ENCODE measurements at places on chromosomes 3 and 15.

- no peak for DNase-seq
Observed at GRCh38 chr3:31777887-31778286, 203.2 kb downstream of the OSBPL10 start.

- DNase-seq: peak; percentile 50
Observed at GRCh38 chr3:153162513-153163392, 727 bp downstream of the RAP2B start.

- no peak for DNase-seq
Observed at GRCh38 chr3:170889630-170890029, 18.8 kb downstream of the EIF5A2 start.

DNA sequence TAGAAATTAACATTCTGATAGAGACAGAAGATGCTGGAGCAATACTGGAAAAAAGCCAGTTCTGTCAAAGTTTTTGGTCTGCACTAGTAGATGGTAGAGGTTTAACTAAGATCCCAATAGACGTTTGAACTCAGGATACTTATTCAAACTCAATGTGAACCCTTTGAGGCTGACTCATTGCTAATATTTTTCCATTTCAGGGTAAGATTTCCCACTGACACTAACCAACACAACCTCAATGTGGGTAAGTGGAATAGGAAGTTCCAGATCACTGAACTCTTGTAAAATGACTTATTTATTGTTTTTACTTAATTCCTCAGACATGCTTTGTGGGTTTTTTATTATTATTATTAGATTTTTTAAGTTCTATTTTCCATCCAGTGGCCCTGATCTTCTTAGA, 1024.8 kb downstream of the EPHA3 start:
- no peak for DNase-seq

DNA sequence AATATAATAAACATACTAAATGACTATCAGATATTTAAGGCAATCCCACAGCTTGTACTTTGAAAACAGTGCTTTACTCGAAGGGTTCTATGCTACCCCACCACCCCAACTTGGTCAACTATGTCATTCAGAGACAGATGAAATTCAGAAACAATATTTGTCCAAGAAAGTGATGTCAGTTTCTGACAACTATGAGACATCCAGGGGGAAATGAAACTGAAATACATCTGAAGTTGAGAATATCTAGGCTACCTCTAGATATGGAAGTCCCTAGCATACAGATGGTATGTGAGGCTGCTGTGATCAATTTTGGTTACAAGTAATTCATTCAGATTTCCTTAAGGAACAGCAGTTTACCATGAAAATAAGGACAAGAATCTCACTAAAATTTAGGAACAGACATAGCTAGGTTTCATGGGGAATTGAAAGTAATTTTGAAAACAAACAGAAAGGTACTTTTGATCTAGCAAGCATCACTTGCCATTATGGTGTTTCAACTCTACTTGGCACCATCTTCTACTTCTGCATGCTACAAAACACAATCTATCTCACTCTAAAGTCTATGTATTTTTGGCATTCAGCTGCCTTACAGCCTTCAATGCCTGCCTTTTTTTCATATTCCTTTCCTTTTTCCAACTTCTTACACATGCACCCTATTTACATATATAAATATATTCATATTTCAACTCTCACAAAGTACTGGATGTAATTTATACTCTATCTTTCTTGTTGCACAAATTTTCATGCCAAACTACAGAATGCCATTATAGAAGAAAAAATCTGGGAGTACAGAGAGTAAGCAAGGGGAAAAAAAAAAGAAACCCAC, 21.7 kb downstream of the ATG3 start:
- DNase-seq: no peak

DNA sequence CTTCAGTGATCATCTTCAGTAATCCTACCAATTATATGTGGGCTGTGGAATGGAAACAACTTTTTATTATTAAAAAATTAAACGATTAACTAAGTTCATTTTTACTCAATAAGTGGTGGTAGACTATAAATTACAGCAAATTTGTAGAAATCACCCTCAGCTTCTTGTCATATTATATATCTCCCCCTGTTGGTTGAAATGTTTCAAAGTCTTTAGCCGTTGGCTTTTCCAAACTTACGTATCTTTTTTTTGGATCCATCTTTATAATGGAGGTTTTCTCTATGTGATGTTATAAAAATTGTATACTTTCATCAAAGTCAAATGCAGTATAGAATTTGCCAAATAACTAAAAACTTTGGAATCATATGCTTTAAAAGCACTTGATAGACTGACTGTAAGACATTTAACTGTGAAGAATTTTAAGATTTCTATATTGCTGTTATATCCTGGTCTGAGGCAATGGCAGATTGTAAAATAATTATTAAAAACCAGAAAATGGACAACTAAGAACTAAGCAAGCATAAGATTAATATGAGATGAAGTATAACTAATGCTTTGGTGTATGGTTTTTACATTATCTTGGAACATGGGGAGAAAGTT, 44.7 kb downstream of the ATP11B start:
- peak; percentile 20 for DNase-seq

DNA sequence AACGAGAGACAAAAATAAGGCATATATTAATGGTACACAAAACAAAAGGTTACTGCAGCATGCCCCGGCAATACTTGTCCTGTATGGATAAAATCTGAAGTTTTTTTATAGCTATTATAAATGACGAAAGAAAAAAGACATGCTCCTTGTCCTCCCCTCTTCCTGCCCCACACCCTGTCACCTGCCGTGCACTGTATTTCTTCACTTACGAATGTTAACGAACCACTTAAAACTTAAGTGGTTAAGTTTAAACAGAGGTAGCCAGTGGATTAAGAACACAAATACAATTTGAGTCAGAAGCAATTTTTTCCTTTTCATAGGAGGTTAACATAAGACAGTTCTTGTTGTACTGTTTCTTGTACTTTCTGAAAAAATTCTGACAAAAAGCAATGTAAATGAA, 799.1 kb upstream of the NECTIN3 start:
- DNase-seq: no peak

DNA sequence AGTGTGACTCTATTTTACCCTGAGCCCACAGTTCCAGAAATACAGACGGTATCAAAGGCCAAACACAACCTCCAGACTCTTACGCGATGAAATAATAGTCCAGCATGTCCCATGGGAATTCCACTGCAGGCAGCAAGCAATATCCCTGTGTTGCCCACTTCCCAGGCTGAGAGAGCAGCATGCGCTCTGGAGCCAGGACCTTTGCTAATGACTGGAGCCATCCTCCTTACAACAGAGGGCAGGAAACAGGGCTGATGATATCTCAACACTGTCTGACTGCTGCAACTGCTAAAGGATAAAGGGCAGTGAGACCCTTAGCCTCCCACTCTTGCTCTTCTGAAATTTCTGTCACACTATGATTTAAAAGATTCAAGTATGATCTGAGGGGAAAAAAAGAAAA, 34.8 kb downstream of the MCF2L2 start:
- DNase-seq: no peak

GRCh38 chr3:64551697-64552096, 136.1 kb downstream of the ADAMTS9 start:
- DNase-seq: no peak

DNA sequence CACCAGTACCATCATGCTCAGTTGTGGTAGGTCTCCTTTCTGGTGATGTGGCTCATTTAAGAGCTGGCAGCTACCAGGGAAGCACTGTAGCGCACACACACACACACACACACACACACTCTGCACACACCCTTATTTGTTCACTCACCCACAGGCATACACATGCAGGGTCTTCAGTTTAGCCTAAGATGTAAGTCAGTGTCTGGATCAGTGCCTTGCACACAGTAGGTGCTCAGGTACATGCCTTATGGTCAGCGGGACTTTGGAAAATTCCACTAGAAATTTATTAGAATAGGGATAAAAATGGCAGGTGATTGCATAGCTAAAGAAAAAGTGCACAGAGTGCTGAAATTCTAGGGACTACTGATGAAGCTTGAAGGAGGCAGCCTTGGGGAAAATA, 23.6 kb downstream of the XYLB start:
- no peak for DNase-seq

DNA sequence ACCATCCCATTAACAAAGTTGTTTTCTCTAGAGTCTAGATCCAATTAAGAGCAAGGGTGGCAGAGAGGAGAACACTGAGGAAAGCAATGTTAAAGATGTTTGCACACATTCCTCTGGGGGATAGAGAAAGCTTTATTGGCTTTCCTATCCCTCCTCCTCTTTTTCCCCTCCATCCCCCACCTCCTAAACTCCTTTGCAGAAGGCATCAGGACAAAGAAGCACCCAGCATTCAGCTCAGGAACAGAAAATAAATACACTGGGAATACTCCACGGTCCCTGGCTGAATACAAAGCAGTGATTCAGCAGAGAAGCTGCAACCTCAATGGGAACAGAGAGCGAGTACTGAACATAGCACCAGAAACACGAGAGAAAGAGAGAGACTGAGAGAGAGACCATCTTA, 21.9 kb downstream of the LSAMP start:
- DNase-seq: peak; percentile 66

Data from foreskin melanocyte (primary cell).